GM23338 (cell line): ENCODE measurements at places on chromosomes 3 and 15.
A peak's percentile ranks its signal among the peaks of the same experiment; 100 is the strongest.

GRCh38 chr3:126124148-126124868, 40.4 kb upstream of the SLC41A3 start:
- DNase-seq: peak; percentile 69

- DNase-seq: no peak
Measured at GRCh38 chr15:74983725-74984231, 11.6 kb upstream of the SCAMP5 start.

DNA sequence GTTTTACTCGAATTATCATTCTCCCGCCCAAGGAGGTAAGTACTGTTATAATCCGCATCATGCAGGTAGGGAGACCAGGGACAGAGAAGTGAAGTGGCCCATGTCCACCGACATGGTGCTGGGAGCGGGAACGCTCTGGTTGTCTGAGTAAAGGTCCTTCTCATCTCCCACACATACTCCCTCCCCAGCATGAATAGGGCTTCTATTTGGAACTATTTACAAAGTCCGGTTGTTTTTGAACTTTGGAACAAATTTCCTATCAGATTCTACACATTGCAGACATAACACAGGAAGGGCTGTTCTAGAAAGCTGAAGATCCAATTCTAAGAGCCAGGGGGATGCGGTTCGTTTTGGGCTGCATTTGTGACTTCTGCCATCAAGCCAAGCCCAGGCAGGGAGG, 94.8 kb upstream of the TLE3 start:
- DNase-seq: no peak

DNA sequence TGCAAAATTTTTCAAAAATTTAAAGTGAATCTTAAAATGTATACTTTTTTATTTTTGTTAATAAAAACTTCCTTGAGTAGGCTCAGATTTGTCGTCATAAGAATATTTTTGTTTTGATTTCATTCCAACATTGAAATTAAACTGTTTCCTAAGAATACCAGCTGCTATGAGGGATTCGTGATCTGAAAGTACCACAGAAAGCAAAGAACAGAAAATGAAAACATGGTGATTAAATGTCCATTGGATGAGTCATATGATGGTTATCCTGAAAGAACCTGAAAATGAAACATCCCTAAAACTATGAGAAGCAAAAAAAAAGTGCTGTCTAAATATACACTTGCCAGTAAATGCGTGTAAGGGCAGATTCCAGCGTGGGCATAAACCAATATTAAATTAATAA, 143.8 kb downstream of the GMNC start:
- DNase-seq: no peak

- DNase-seq: no peak
Measured at GRCh38 chr15:65451989-65452388, 29.2 kb upstream of the IGDCC4 start.

DNA sequence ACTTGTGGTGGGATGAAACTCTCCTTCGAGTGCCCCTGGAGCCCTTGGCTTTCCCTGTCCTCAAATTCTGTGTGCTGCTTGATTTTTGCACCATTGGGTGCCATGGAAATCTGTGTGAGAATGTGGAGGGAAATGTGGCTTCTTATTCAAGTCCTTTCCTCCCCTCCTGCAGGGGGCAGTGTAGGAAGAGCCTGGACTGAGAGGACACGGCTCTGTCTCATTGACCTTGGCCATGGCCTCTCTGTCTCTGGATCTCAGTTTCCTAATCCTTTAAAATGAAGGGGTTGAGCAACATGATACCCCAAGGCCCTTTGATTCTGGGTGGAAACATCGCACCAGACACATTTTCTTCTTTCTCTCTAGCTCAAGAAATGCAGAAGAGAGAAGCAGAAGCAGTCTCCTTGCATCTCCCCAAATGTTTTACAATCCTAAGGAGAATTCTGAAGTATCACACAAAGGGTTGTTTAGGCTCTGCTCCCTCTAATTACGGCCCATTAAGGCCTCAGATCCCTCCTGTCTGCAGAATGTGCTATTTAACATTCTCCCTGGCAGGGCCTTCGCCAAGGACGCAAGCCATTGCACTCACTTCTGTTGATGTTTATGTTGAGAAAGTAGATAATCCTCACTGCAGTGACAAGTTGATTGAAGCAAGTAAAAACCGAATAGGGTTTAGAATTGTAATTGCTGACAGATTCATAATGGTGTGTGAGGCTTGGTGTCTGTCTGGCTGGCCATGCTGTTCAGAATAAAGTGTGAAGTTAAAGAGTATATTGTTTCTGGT, 169.1 kb downstream of the TPRG1 start:
- DNase-seq: peak; percentile 73

GRCh38 chr3:43872901-43873300, 182.2 kb downstream of the ABHD5 start:
- DNase-seq: no peak

DNA sequence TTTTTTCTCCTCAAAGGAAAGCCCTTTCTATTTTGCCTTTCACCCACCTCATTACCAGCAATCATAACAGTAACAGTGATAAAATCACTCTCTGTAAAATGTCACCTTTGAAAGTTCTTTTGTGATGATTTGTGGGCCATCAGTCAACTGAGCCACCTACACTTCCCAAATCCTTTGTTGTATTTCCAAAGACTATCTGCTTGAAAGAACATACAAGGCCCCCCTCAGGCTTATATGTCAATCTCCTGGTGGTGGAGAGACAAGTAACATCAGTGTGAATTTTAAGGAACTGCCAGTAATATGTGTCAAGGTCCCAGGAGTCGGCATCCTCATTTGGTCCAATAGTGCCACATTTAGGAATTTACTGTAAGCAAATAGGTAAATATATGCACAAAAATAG, 161.1 kb upstream of the EOMES start:
- no peak for DNase-seq

DNA sequence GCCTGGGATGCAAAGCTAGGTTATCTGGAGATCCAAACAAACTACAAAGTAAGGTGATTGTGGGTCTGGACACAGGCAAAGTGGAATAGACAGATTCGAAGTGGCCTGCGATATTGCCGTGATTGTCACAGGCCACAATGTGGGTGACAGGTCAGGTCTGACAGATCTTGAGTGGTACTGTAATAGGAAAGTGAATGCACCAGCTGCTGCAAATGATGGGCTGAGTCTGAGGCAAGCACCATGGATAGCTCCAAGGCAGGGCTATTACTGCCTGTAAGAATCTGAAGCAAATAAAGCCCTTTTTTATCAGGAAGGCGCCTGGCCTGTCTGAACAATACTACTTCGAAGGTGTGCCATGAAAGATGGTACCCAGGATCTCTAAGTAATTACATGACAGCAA, 10.0 kb downstream of the ARMC8 start:
- peak; percentile 62 for DNase-seq

- DNase-seq: peak; percentile 38
Measured at GRCh38 chr3:11195721-11196332, 41.5 kb downstream of the HRH1 start.

DNA sequence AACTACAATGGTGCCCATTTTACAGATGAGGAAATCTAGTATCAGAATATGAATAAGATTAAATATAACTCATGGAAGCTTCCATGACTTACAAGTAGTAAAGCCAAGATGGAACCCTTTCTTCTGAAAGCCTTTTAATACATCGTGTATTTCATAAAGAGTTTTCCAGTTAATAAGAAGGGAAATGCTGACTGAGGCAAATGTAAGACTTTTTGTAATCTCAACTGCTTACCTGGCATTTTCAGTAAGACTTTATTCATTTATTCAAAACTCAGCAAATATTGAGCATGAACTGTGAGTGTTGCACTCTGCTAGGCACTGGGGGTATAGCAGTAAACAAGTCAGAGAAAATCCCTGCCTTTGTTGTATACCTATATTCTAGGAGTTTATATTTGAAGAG, 256.4 kb upstream of the THRB start:
- DNase-seq: no peak

GRCh38 chr15:69490356-69491037, 37.9 kb downstream of the RPLP1 start:
- no peak for DNase-seq

GRCh38 chr3:10249833-10250232, 1.6 kb downstream of the TATDN2 start:
- DNase-seq: no peak

GRCh38 chr15:70006259-70007147, 91.2 kb downstream of the TLE3 start:
- DNase-seq: no peak

GRCh38 chr3:163547014-163547685, 1531.1 kb downstream of the SI start:
- no peak for DNase-seq

- no peak for DNase-seq
Measured at GRCh38 chr3:100545371-100545770, 53.0 kb downstream of the TMEM45A start.

- DNase-seq: no peak
Measured at GRCh38 chr3:138227650-138228049, 40.5 kb downstream of the ARMC8 start.

DNA sequence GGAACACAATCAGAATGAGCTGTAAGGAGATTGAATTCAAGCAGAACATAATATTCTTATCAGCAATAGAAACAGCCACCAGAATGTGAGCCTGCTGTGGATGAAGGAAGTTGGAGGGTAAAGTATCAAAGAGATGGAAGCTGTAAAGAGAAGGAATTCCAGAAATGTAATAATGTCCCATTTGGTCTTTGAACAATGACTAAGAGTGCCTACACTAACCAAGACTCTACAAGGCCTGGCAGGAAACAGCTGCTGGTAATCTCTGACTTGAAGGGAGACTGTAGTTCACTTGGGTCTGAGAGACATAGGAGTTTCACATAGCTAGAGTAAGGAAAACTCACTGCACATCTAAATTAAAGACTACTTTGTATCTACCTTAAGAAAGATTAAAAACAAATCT, 1176.0 kb upstream of the ALCAM start:
- DNase-seq: peak; percentile 21

DNA sequence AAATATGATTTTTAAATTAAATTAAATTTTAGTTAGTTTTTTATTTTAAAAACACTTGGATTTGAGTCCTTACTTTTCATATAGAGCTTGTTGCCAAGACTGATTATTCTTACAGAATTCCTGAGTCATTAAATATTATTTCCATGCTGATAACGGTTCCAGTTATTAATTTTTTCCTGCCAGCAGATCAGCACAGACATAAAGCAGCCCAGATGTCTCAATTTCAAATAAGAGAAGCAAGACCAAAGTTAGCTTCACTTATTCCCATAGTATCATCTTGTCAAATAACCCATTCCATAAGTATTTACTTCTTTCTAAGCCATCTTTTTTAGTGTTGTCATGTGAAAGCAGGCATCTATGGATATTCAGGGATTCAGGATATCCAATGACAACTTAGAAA, 75.3 kb downstream of the SSR3 start:
- no peak for DNase-seq

DNA sequence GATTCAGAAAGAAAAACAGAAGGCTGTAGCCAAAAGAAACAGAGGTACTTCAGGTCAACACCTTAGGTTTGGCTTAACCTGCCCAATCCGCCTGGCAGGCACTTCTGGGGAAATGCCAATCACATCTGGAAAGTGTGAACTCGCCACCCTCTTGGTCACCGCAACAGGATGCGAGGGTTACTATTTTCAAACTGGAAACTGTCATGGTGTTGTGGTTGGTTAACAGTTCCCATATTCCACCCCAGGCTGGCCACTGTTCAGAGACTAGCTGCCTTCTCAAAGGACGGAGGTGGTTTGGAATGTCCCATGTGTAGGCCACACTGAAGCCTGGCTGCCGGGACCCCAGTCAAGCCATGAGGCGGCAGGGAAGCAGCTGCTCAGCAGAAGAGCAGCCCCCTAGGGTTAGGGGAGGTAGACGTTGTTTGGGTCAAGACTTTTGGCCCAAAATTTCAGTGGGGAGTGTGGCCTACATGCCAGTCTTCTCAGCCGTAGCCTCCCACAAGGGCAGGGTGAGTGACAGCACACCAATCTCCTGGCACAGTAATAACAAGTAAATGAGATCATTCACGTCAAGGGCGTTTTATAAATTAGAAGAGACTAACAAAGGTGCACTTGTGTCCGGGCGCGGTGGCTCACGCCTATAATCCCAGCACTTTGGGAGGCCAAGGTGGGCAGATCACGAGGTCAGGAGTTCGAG, 54.6 kb downstream of the UMPS start:
- DNase-seq: no peak

DNA sequence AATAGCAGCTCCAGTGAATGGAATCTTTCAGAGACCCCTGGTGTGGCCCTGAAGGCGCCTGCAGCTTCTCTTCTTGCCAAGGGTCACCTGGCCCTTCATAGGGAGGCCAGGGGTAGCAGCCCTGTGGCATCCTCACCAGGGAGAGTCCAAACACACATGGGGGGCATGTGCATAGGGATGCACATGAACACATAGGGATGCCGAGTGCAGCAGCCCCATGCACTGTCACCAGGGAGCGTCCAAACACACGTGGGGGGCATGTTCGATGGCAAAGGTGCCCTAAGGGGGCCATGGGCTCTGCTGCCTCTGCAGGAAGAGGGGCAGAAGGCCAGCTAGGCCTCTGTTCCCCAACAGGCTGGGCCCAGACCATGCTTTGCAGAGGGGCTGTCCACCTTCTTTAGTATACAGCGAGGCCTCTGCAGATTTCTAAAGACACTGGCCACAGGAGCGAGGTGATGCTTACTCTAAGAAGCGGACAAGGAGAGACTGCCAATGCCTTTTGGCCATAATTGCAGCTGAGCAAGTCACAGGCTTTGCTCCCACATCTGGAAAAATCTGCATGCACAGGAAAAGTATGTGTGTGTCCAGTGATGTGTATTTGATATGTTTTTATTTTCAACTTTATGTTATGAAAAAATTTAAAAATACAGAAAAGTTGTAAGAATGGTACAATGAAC, 21.0 kb downstream of the ANAPC13 start:
- DNase-seq: no peak

DNA sequence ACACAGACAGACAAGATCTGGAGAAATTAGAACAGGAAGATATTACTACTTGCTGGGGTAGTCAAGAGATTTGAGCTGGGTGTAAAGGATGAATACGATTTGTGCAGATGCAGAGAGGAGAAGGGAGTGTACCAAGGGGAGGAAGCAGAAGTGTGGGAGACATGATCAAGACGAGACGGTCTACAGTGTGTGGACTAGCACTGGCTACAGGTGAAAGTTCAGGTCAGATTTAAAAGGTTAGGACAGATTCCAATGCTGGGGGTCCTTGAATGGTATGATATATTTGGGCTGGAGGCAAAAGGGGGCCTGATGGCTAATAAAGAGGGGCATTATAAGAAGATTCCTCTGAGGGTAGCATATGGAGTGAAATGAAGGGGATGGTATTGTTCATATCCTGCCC, 12.1 kb downstream of the LDHAL6B start:
- DNase-seq: no peak

GRCh38 chr3:175258763-175259162, 399.6 kb downstream of the NAALADL2 start:
- DNase-seq: no peak

- no peak for DNase-seq
Measured at GRCh38 chr3:19029837-19030521, 118.3 kb upstream of the KCNH8 start.

GRCh38 chr15:96521386-96521785, 190.9 kb downstream of the NR2F2 start:
- DNase-seq: no peak

DNA sequence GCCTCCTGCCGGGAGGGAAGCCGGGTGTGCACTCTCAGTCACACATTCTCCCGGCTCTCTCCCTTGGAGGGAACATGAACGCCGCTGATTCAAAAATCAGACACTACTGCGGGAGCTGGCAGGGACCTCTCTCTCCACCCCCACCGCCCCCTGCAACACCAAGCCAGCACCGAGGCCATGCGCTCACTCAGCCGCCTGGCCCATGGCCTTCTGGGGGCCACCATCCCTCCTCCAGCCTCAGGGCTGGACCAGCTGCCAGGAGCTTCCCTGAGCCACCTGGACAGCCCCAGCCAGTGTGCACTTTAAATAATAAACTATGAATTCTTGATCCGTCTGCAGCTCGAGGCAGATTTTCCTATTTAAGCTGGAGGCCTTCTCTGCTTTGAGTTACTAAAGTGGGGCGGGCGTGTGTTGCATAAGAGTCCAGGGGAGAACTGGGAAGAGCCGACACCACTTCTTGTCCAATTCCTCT, 30.6 kb downstream of the ADAMTS17 start:
- no peak for DNase-seq
